Parietal lobe (tissue), 2 donors: ENCODE measurements at places on chromosomes 7 and 10. TPM values are rescaled to one million over a fixed set of nuclear protein-coding genes. Genes with fewer than 3 reads are reported as not detected.

LRRD1 gene
- 3.8 TPM for total RNA-seq

SFTPA1 gene
- not detected for total RNA-seq

EPO gene
- not detected for total RNA-seq

GIMAP2 gene
- 1.9 TPM for total RNA-seq

ITIH5 gene
- 12.2 TPM for total RNA-seq

GJD4 gene
- total RNA-seq, result not detected

ANKRD30A gene
- not detected for total RNA-seq
